NCI-H187 (cell line): ENCODE measurements at places on chromosomes 12 and 14.

DNA sequence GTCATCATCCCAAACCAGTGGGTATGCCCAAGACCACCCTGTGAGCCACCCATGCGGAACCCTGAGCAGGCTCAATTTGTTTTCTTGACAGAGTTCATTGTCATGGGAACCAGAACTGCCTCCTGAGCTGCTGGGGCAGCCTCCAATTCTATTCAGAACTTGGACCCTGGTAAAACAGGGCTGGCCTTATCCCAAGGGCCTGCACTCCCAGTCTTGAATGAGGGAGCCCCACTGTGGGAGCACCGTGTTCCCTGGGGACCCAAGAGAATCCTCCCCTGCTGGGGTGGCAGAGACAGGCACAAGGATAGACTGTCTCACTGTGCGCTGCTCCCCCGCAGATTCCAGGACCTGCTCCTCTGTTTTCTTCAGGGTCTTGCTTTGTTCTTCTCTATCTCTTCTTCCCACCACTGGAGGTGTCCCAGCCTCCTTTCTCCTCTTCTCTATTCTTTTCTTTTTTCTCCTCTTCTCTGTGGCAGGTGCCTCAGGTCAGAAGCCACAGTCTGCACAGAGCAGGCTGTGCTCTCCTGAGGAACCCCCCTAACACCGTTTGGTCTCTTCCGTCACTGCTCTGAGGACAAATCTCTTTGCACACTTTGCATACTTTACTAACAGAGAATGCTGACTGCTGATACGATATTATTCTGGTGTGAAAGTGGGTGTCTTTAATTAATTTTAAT is 31.2 kb upstream of the CHPT1 start:
- no peak for DNase-seq

DNA sequence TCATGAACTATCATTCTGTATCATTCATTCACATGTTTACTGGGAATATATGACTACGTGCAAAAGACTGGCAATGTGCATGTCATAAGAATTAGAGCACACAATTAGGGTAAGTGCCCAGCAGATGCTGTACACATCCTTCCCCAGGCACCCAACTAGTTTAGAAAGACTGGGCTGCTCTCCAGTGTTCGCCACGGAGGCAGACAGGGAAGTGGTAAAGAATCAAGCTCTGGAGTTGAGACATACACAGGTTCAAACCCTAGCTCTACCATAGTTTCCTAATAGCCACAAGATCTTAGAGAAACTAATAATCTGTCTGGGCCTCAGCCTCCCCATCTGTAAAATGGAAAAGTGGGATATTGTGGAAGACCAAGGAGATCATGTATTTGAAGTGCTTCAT is 6.8 kb downstream of the TMCC3 start:
- DNase-seq: no peak

DNA sequence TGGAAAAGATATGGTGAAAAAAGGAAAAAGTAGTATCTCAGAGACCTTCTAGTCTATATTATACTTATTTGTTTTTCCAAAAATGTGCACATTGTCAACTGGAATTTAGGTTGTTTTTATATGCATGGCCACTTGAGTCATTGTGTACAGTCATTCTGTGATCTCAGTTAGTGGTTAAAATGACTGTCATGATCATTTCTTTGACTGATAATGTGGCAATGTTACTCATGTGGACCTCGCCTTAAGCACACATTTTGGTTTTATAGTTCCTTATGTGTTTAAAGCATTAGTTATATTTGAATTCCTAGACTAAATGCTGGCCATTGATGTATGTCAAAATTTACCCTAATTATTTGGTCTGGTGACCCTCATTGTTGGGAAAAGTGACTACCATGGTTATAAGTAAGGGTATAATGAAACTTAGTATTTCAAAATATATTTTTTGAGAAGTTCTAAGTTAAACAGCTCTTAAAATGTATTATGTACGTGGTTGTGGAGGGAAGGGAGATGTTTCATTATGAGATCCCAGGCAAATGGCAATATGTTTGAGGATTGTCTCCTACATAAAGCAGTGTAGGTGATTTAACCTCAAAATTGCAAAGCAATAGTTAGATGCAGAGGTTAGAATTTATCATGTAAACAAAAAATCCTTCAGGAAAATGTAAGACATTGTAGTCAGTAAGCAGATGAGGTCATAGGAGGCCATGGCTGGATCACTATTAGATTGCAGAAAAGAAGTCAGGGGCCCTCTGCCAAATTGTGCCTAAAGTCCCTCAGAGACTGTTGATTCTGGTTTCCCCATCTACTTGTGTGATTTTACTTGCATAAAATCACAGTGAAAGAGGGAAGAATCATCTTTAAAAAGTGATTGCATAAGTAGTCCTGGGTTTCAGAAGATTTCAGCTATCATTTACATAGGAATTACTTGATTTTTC is 17.5 kb downstream of the PNMA1 start:
- DNase-seq: no peak

DNA sequence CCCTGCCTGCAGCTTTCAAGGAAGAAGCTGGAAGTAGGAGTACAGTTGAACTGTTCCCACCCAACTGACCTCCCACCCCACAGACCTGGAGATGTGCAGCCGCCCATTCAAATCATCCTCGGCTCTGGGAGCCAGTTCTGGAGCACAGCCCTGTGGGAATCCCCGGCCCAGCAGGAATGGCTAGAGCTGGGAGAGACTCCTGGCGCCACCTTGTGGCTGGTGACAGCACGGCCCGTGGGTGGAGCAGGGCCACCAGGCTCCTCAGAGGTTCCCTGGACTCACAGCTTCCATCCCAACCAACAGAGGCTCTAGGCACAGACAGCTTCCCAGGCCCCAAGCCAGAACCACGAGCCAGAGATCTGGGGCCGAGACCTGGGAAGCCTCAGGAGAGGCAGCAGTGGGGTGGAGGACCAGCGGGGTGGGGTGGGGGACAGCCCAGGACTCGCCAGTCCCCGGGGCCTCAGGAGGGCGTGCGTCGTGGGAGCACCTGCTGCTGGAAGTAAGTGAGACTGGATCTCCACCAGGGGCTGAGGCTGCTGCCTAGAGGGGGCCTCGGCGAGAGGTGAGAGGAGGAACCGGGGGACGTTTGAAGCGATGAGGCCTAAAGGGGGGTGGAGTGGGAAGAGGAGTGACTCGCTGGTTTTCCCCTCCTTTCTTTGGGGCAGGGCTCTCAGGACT is 43.4 kb downstream of the RNF34 start:
- DNase-seq: peak; percentile 46

- no peak for DNase-seq
Observed at GRCh38 chr12:117774941-117775775, 193.6 kb downstream of the KSR2 start.

- DNase-seq: no peak
Observed at GRCh38 chr14:73888971-73889370, 2.3 kb downstream of the ZNF410 start.

GRCh38 chr12:92332552-92332951 is 186.9 kb upstream of the BTG1 start:
- DNase-seq: no peak

GRCh38 chr12:8466241-8466640 is 10.5 kb downstream of the CLEC6A start:
- no peak for DNase-seq

DNA sequence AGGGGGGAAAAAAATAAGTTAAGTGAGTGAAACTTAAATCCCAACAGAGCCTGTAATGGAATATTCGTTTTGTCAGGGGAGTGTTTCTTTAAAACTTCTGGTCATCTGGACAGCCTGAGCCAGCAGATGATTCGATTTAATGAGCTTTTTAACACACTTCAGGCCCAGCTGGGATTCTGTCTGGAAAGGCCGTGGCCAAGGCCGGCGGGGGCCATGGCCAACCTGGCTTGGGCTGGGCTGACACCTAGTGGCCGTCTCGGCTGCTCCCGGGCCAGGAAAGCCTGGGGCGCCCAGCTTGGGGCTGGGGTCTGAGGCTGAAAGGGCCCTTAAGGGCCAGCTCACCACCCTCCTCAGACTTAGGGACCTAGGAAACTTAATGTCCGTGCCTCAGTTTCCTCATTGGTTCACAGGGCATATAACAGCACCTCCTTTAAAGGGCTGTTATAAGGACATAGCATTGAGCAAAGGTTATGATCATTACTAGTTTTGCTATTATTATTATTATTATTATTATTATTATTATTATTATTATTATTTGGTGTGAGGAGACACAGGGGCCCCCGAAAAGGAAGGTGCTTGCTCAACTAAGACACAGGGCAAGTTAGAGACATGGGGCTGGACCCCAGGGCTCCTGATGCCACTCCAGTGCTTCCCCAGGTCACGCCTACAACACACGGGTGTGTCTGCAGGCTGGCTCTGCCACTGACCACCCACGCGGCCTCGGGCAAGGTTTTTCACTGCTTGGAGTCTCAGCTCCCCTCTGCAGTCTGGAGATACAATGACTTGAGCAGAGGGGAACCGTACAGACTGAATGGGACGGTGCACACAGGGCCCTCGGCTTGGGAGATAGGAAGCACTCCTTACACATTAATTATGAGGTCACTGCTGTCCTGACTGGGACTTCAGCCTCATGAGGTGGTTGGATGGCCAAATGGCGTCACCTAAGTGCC is 84.0 kb downstream of the SYNE3 start:
- peak; percentile 11 for DNase-seq

- DNase-seq: no peak
Observed at GRCh38 chr14:22630486-22630885, 13.7 kb downstream of the OR6J1 start.

- peak; percentile 41 for DNase-seq
Observed at GRCh38 chr12:31368666-31369361, 42.9 kb upstream of the SINHCAF start.

GRCh38 chr12:34599530-34600513 is 577.5 kb downstream of the ALG10 start:
- no peak for DNase-seq

GRCh38 chr12:48973941-48974673 is 2.6 kb upstream of the WNT10B start:
- DNase-seq: no peak

- no peak for DNase-seq
Observed at GRCh38 chr12:48681399-48681709, 684 bp downstream of the KANSL2 start.

- no peak for DNase-seq
Observed at GRCh38 chr14:87199381-87199780, 793.6 kb downstream of the GALC start.

- no peak for DNase-seq
Observed at GRCh38 chr12:66693901-66694513, 15.1 kb upstream of the GRIP1 start.

GRCh38 chr12:117031843-117032592 is 67.2 kb downstream of the TESC start:
- DNase-seq: peak; percentile 57

DNA sequence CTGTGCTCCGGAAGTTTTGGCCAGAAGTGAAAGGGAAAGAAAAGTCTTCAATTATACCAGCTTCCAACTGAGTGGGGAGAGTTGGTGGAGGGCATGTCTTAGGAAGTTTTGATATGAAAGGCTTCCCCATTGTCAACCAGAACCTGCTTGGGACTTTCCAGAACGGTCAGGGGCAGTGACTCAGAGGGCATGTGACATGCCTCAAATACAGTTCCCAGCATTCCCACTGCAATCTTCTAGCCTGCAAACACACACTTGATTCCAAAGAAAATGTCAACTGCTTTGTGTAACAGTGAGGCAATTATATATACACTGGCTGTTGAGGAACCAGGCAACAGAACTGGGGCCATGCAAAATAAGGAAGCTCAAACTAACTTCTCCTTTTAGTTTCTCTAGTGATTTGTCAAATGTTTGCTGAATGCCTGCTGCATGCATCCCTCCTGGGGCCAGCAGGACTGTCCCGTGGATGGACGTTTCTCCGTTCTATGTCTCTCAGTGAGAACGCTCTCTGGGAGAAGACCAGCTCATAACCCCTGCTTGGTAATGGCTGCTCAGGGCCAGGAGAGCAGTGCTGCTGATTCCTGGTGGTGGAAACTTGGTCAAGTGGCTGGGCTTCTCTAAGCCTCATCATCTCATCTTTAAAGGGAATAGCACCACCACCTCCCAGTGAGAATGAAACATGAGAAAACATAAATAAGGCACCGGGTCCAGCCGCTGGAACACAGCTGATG is 18.3 kb downstream of the SLC25A47 start:
- peak; percentile 15 for DNase-seq

- DNase-seq: no peak
Observed at GRCh38 chr12:92558215-92558773, 144.5 kb upstream of the PLEKHG7 start.

GRCh38 chr12:131641315-131641714 is 69.6 kb upstream of the SFSWAP start:
- DNase-seq: no peak

GRCh38 chr12:132084621-132085290 is 59.4 kb downstream of the DDX51 start:
- no peak for DNase-seq

GRCh38 chr14:94144765-94145164 is 15.4 kb upstream of the IFI27L2 start:
- DNase-seq: no peak

DNA sequence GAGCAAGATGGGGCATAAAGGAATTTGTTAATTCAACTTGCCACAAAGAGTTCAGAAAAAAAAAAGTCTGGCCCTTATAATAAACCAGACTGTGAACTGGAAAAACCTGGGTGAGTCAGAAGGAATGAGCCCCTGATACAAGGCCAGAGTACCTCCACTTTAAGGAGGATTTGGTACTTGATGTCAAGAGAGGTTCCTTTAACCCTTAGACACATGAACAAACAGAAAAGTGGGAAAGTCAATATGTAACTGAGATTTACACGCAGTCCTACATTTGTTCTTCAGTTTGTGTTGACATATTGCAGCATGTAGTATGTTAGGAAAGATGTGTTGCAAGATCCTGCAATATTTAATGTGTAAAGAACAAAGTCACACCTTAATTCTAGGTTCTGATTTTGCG is 14.2 kb upstream of the SLC38A4 start:
- no peak for DNase-seq

GRCh38 chr12:53593707-53594106 is 32.5 kb downstream of the ATF7 start:
- no peak for DNase-seq

DNA sequence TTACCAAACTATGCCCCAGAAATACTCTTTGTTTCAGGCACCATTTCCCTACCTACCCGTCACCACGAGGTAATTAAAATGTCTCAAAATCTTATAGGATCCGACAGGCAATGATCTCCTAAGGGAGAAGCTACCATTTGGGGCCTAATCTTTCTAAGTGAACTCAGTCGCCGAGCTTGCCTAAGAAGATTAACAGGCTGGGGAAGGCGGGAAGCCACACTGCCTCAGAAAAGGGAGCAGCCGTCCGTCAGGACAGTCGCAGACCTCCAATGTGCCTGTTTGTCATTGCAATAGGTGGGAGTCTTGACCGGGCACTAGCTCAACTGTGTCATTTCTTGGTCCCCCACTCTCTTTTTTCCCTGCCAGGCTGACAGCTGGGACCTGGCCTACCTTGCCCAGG is 4.6 kb downstream of the TTC7B start:
- no peak for DNase-seq

- DNase-seq: no peak
Observed at GRCh38 chr12:89247541-89247942, 104.8 kb downstream of the DUSP6 start.

GRCh38 chr14:22541721-22542120 is 47.3 kb downstream of the DAD1 start:
- no peak for DNase-seq
